NCI-H446 (cell line): ENCODE measurements at places on chromosomes 11 and 22.
A peak's percentile ranks its signal among the peaks of the same experiment; 100 is the strongest.

DNA sequence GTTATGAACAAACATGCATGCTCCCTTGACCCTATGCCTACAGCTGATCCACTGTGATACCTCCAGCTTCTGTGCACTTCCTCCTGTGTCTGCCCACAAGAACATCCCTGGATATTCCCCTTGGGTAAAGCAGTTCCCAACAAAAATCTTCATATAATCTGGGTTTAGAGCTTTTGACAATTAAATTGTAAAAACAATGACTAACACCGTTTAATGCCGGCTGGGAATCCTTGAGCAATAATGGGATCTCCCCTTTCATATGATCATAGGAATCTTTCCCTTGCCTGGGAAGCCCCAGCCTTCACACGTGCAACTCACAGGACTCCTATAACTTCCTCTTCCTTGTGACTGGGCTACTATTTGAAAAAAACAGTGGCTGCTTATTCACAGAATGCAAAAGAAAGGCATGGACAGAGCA lies 6.3 kb upstream of the ZC3H12C start:
- no peak for DNase-seq

DNA sequence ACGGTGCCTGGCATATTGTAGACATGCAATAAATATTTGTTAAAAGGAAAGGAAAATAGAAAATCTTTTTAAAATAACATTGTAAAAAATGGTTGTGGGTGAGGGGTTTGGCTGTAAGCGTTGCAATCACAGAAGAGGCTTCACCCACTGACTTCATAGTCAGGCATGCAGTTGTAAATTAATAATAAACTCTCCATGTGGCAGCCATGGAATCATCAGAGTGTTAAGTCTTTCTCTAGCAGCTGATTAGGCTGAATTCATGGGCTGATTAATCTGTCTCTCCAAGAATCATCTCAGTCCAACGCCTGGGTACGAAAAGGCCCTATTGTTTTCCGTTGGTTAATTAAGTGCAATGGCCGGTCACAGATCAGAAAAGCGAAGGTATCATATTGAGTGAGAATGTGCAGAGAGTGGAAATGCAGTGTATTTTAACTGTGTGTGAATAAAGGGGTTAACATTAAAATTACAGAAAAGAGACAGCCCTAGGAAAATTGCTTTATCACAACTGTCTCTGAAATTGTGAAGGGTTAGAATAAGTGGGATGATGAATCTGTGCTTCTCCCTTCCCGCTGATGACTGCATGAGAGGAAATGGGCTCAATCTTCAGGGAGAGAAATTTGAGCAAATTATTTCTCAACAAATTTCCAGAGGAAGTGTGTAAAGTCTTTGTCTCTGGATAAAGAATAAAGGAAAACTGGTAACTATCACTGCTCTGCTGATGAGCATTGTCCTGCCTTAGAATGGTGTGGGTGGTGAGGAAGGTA lies 269.0 kb downstream of the FAM76B start:
- DNase-seq: peak; percentile 21

GRCh38 chr11:119717839-119718534 lies 11.0 kb downstream of the NECTIN1 start:
- DNase-seq: peak; percentile 23

DNA sequence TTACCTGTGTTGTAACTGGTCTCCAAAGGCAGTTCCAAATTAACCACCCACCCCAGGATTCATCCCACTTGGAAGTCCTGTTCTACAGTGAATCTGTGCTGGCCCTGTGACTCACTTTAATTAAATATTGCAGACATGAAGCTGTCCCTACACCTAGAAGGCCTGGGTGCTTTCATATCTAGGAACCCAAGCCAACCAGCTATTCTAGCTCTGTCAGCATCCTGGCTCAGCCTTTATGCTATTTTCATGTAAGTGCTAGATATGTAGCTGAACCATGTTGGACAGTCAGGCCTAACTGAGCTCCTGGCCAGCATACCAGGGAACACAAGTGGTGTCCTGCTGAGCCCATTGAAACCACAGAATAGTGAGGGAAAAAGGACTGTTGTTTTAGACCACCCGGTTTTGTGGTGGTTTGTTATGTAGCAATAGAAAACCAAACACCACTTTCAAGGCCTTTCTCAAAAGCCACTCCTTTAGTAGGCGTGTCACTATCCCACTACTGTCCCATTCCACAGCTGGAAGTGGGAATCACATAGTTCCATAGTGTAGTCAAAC lies 30.3 kb downstream of the CNTF start:
- no peak for DNase-seq

DNA sequence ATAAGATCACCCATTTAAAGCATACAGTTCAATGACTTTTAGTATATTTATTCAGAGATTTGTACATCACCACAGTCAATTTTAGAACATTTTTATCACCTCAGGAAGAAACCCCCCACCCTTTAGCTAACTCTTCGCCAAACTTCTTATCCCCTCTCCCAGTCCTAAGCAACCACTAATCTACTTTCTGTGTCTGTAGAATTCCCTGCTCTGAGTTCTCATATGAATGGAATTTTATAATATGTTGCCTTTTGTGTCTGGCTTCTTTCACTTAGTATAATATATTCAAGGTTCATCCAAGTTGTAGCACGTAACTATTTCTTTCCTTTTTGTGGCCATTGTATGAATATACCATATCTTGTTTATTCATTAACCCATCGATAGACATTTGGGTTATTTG lies 3.6 kb downstream of the ANKRD13D start:
- no peak for DNase-seq

GRCh38 chr11:57571606-57572005 lies 4.1 kb upstream of the UBE2L6 start:
- DNase-seq: no peak

- no peak for DNase-seq
Measured at GRCh38 chr11:64241491-64242374, 838 bp downstream of the FKBP2 start.

DNA sequence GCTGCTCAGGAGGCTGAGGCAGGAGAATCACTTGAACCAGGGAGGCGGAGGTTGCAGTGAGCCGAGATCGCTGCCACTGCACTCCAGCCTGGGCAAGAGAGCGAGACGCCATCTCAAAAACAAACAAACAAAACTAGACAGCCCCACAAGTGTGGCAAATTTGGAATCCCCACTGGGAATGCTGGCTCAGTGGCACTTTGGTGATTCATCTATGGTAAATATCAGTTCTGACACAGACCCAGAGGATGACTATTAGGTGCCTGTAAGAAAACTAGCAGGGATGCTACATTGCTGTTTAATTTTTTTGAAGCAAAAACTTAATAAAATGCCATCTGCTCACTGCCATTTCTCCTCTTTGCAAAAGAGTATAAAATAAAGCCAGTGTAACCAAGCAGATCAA lies 107.9 kb downstream of the NAT10 start:
- peak; percentile 22 for DNase-seq

DNA sequence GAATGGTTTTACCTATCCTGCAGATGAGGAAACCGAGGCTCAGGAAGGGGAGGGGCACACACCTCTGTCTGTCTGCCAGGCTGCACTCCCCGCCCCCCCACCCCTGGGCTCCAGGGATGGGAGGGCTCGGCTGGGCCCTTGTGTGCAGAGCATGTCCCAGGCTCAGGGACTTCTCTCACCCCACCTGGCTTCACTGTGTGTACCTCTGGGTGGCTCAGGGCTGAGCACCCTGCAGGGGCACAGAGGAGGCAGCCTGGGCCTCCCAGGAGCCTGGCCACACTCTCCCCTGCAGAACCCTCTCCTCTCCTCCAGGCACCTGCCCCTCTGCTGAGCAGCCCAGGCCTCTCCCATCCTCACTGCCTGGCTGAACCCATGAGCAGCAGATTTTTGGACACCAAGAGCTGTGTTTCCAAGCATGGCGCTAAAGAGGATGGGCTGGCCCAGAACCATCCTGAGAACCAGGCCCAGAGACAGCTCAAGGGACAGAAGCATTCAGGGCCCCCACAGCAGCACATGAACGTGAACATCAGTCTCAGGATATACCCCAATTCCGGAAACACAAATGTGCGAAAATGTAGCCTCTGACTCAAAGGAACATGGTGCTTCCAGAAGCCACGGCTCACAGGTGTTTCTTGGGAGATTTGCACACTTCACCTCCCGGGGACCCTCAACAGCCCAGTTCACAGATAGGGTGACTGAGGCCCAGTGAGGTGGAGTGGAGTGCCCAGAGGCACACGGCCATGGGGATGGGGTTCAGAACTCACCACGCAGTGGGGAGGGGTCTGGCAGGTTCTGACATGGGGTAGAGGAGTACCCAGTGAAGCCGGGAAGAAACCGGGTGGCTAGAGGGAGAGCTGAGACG lies 10.5 kb downstream of the EMID1 start:
- no peak for DNase-seq

DNA sequence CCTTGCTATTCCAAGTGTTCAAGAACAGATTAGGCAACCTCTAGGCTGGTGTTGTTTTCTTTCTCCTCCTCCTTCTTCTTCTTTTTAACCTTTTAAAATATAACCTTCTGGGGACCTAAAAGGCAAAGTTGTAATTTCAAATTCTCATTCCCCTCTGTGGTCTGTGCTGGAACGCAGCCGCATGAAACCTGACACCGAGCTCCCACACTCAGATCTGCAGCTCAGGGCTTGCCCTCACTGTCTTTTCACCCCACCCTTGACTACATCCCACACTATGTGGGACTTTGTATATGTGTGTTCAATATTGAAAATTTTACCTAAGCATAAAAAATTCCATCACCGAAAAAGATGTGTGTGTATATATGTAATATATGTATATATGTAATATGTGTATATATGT lies 62.0 kb upstream of the ARHGAP42 start:
- no peak for DNase-seq

DNA sequence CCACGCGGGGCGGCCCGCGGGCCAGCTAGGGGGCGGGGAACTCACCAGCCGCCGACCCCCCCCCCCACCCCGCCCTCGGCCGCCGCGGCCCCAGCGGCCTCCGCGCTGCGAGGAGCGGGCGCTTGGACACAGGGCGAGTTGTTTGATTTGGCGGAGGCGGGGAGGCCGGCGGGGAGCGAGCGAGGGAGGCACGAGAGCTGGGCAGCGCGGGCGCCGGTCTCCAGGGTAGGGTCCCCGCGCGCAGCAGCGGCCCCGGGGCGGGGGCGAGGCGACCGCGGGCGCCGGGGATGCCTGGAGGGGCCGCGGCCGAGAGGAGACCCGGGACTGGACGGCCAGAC lies 64.4 kb downstream of the NAV2 start:
- DNase-seq: no peak

- no peak for DNase-seq
Measured at GRCh38 chr11:30328681-30329080, 5.8 kb downstream of the ARL14EP start.

DNA sequence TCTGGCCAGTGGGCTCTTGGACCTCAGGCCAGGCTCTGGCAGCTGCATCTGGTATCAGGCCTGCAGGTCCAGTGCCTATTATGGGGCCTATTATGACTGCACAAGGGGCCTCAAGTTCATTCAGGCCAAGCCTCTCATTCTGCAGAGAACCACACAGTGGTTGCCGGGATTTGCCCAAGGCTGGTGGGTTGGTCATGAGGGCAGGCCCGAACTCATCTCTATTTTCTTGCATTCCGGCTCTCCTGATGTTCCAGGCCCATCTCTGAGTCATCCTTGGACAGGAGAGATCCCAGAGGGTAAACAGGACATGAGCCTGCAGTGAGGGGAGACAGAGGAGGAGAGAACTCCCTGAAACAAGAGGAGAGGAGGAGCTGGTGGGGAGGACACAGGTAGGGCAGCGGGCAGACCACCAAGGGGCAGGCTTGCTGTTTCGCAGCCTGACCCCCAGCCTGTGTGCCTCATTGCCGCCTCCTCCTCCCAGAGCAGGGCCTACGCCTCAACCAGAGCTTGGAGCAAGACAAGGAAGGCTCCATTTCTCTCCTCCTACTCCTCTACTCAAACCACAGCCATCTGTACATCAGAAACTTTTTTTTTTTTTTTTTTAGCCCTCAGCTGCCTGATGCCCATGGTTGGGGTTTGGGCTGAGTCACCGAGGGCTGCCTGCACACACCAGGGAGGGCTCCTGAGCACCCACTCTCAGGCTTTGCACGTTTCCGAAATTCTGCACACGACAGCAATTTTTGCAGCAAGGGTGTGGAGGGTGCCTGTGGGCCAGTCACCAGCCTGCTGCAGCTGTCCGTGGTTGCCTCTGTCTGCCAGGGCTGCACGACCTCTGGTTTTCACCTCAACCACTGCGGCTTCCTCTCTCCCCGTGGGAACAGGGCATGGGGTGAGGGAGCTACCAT lies 12.7 kb upstream of the TREH start:
- DNase-seq: no peak

GRCh38 chr22:29011240-29012100 lies 50.2 kb downstream of the C22orf31 start:
- no peak for DNase-seq

GRCh38 chr11:114082415-114082748 lies 22.9 kb downstream of the ZBTB16 start:
- no peak for DNase-seq

DNA sequence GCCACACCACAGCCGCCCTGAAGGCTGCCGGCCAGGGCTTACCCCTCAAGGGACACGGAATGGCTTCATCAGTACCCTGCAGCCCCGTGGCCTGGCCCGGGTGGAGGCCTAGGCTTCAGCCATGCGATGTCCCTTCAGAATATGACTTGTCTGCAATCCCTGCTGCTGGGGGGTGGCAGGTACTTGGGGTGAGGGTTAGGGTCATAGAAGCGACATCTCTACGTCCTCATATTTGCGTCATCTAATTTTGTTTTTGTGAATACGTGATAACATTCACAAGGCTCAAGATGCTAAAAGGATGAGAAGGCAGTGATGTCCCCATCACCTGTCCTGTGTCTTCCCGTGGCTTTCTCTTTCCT lies 6.4 kb downstream of the CCND1 start:
- DNase-seq: no peak

DNA sequence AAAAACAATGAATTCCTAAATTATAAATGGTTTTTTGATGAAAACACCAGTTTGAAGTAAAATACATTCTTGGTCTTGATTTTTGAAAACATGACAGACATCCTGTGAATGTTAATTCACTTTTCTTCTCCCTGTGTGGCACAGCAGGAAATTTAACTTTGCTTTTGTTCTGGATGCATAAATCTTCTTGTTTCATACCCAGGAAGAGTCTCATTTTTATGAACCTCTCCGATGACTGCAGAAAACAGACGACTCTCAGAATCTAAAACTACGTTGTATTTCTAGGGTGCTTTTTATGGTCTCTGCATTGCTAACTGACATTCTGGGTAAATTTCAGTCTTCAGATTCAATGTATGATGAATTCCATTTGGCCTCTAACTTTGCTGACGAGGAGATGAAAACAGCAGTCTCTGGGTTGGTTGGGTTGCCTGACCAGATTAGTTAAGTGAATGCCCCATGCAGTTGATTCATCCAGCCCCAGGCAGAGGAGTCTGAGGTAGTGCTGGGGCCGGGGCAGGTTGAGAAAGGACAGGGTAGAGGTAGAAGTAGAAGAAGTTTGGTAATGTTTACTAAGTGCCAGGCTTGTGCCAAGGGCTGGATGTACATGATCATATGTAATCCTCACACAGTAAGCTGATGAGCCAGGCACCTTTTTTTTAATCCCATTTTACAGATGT lies 20.1 kb downstream of the TCP11L1 start:
- no peak for DNase-seq

- no peak for DNase-seq
Measured at GRCh38 chr11:36750349-36750748, 152.3 kb upstream of the RAG2 start.
